HL-60 (cell line): ENCODE measurements at places on chromosomes 2 and 18.
A peak's percentile ranks its signal among the peaks of the same experiment; 100 is the strongest.

DNA sequence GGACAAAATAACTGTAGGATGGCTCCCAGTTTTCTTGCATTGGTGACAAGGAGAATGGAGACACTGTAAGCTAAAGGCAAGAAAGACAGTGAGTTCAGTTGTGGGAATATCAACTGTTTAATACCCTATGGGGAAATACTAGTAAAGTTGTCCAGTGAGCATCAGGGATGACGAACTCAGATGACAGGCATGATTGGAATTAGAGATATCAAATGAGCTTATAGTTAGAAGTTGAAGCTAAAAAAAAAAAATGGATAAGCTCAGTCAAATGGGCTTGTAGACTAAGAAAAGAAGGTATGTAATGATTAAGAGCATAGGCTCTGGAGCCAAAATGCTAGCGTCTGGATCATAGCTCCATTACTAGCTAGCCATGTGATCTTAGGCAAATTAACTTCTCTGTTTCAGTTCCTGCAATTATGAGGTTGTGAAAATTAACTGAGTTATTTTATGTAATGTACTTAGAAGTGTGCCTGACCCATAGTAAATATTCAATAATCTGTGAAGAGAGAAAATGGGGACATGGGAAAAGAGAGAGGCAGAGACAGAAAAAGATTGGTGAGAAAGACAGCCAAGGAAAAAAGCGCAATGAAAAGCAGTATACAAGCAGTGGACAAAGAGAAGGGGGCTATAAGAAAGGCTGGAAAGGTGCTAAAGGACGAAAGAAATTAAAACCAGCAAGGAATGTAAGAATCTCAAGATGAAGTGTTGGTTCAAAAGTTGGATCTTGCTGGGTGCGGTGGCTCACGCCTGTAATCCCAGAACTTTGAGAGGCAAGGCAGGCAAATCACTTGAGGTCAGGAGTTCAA lies 95.7 kb upstream of the SLC39A10 start:
- no peak for DNase-seq

DNA sequence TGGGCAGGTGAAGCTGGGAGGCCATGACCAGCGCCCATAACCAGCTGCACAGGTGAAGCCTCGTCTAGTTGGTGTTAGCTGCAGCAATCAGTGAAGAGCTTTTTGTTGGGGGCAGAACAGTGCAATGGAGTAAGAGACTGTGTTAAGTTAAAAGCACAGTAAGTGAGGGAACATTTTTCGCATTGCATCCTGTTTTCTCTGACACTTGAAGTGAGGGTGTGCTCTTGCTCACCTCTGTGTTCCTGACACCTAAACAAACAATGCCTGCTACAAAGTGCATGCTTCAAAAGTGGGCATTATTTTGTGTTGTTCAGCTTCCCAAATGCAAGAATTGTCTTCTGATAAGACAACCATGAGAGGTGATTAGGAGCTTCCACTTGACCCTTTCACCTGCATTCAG lies 324.0 kb upstream of the ACVR2A start:
- no peak for DNase-seq

DNA sequence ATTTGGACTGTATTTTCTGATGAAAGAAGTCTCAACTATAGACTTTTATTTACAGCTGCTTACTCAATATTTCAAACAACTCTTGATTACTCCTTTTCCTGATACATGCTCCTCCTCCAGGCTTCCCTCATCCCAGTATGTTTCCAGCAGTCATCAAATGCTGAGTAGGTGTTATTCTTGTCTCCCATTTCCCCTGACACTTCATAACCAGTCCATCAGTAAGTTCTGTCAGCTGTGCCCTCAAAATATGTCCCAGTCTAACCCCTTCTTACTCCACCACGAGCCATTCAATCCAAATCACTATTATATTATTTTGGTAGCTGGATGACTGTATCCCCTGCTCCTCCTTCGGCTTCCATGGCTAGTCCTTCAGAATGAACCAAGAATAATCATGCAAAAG lies 189.1 kb upstream of the DTNA start:
- DNase-seq, result no peak

DNA sequence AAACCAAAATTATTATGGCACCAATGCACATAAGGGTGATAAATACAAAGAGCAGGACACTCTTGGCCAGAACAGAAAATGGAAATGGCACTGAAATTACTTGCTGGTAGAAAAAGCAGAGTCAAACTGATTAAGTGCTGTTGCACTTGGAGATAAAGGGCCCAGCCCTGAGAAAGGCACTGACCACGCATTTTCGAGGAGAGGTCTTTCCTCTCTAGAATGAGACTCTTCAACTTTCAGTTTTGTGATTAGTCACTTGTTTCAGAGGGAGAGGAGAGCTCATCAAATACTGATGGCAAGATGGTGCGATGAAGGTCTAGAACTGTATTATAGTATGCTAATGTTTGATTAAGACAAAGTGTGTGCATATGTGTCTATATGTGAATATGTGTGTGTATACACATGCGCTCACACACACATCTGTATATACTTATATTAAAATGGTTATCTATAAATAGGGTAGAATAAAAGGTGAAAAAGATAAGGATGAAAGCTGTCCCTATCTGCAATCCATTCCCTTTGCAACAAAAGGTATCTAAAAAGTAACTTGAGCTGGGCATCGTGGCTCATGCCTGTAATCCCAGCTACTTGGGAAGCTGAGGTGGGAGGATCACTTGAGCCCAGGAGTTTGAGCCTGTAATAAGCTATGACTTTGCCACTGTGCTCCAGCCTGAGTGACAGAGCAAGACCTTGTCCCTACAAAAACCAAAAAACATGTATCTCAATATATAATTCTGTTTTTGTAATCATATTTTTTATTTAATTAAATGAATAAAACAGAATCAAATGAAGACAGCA lies 48.8 kb upstream of the ZDBF2 start:
- DNase-seq, result no peak

GRCh38 chr2:238801791-238802190 lies 46.1 kb upstream of the TWIST2 start:
- no peak for DNase-seq

DNA sequence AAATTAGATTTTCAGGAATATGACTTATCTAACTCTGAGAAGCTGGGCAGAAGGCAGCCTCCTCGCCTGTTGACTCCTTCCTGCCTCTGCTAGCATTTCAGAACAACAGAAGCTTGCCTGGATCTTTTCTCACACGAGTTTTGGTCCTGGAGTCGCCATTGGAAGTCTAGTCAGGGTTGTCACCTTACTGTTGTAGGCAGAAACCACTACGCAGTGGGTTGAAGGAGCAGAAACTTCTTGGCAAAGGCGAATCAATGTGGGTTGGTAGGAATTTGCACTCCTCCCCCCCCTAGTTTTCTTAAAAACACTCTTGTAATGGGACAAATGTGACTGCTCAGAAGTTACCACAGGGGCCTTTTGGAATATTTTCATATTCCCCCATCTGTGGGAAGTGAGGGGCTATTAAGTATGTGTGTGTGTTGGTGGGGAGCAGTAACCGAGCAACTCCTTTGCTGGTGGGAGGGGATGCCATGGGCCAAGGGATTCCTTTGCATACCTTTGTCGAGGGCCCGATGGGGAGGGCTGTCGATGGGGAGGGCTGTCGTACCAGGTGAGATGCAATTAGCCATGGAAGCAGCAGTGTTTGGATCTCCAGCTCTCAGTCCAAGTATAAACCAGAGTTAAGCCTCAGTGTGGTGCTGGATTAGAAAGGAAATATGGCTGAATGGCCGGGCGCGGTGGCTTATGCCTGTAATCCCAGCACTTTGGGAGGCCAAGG lies 117.4 kb downstream of the FMNL2 start:
- DNase-seq, result no peak

GRCh38 chr2:23536326-23536725 lies 151.3 kb downstream of the KLHL29 start:
- DNase-seq, result no peak

- no peak for DNase-seq
Observed at GRCh38 chr2:1974397-1974796, 230.1 kb upstream of the PXDN start.

GRCh38 chr2:40049781-40050180 lies 270.7 kb upstream of the THUMPD2 start:
- no peak for DNase-seq

DNA sequence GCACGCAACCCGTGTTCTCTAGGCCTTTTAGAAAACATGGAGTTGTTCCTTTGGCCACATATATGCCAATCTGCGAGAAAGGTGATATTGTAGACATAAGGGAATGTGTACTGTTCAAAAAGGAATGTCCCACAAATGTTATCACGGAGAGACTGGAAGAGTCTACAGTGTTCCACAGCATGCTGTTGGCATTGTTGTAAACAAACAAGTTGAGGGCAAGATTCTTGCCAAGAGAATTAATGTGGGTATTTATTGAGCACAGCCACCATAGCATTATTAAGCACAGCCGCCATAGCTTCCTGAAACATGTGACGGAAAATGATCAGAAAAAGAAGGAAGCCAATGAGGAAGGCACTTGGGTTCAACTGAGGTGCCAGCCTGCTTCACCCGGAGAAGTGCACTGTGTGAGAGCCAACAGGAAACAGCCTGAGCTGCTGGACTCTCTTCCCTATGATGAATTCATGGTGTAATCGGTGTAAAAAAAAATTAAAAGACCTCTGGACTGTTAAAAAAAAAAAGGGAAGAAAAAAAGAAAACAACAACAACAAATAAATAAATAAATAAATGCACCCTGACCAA lies 29.0 kb upstream of the REL start:
- peak; percentile 78 for DNase-seq

DNA sequence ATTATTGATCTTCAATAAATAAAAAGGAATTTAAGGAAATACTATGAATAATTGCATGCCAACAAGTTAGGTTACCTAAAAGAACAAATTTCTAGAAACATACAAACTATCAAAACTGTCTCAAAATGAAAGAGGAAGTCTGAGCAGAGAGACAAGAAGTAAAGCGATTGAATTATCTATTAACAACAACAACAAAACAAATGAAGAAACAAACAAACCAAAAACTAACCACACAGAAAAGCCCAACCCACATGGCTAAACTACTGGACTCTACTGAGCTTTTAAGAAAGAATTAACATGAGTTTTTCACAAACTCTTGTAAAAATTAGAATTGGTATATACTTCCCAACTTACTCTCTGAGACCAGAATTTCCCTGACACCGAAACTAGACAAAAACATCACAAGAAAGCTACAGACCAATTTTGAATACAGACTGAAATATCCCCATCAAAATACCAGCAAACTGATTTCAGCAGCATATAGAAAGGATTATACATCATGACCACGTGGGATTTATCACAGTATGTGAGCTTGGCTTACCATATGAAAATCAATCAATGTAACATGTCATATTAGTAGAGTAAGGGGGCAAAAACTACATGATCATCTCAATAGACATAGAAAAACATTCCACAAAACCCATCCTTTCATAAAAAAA lies 16.6 kb upstream of the GALNT1 start:
- no peak for DNase-seq

DNA sequence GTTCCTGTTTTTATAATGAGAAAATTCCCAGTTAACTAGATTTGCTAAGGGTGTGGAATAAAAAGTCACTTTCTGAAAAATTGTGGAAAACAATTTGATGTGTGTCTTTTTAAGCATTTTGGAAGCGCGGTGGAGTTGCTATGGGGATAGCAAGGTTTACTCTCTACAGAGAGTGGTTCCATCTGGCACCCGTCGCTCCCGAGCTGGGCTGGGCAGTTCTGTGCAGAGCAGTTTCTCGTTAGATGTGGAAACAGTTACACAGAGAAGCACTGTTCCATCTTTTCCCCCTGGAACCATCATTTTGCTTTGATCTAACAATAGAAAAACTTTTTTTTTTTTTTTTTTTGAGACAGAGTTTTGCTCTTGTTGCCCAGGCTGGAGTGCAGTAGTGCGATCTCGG lies 17.4 kb downstream of the LDLRAD4 start:
- DNase-seq, result no peak

DNA sequence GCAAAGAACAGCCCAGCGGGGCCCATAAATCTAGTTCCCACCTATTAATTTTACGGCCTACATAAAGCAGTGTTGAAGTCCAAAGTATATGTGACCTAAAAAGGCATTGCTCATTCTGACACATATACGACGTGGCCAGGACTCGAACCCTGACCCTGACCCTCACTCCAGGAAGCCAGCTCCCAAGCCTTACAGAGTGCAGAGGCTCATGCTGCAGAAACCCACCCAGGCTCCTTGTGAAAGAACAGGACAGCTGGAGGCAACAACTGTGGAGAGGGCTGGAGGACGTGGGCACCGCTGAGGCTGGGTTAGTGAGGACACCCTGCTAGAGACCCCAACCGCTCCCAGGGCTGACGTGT lies 221.6 kb downstream of the CYP26B1 start:
- DNase-seq, result no peak

DNA sequence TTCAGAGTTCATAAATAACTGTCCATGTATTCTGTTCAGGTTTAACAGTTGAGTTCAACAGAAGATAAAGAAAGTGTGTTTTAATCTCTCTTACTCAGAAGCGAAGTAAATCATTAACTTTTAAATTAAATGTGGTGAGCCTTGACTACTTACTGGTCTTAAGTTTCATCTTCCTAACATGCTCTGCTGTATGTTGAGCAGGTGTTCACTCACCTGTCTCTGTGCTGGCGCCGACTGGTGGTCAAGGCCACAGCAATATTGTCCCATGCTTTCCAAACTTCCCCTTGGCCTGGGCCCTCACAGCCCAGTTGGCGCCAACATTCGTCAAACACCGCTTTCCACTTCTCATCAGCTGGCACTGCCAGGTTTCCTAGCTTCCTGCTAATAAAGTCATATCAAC lies 17.0 kb upstream of the MPP4 start:
- no peak for DNase-seq

- no peak for DNase-seq
Observed at GRCh38 chr2:39407516-39408296, 29.4 kb downstream of the MAP4K3 start.

DNA sequence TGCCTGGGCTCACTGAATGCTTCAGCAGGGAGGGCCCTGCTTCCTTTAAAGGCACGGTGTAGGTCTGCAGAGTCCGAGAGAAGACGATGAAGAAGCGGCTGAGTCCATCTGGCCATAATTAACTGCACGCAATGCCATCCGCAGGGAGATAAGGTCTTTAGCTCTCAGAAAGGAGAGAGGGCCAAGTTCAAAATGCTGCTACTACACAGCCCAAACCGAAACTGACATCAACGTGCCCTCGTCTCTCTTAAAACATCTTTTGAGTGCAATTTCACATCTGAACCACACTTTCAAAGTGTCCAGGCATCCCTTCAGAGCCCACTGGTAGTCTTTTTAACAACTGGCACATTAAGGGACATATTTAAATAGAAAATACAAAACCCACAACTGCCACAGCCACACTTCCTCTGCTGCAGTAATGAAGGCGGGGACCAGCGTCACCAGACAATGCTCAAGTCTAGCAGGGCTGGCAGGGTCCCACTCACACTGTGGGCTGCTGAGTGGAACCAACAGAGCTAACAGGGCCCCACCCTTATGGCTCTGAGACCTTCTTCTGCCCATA lies 35.8 kb downstream of the ST3GAL5 start:
- DNase-seq, result no peak

- DNase-seq, result no peak
Observed at GRCh38 chr2:230234122-230234722, 8.7 kb downstream of the SP140 start.

GRCh38 chr2:123468071-123468470 lies 557.0 kb upstream of the CNTNAP5 start:
- DNase-seq, result no peak

DNA sequence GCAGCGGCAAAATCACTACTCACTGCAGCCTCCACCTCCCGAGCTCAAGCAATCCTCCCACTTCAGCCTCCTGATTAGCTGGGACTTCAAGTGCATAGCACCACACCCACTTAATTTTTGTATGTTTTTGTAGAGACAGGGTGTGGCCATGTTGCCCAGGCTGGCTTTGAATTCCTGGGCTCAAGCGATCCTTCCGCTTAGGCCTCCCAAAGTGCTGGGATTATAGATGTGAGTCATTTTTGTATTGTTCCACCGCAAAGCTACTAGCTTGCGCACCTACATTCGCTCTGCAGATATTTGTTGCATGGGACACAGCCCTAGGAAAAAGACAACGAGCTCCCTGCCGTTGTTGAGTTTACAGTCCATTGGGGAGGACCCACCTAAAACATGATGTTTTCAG lies 173.5 kb upstream of the AGAP1 start:
- no peak for DNase-seq
